ENCODE measurements at places on chromosomes 11 and 22. TPM values are rescaled to one million over a fixed set of nuclear protein-coding genes. Genes with fewer than 3 reads are reported as not detected.

TSGA10IP gene
- not detected for polyA plus RNA-seq

SIK3 gene
- polyA plus RNA-seq: 16.7 TPM

PDE3B gene
- polyA plus RNA-seq: 10.9 TPM

ACR gene
- polyA plus RNA-seq: not detected

GRCh38 chr11:1844221-1845094 lies 5.7 kb downstream of the TNNI2 start:
- H3K27me3 ChIP-seq: no peaks in the 10 kb centered on the region
- no peak overlapping the region for H3K4me3 ChIP-seq
- peak overlapping the region; percentile 76 for H3K27ac ChIP-seq
- DNase-seq: peak; percentile 57
- H3K36me3 ChIP-seq: no peaks in the 10 kb centered on the region

- peaks cover 8% of the 10 kb centered on the region for H3K4me1 ChIP-seq
- H3K27ac ChIP-seq: no peak overlapping the region
- H3K27me3 ChIP-seq: no peaks in the 10 kb centered on the region
These were observed 2.2 kb upstream of the NUP160 start for GRCh38 chr11:47850337-47850736.

GRCh38 chr22:50315289-50316113 lies 8.1 kb upstream of the PLXNB2 start:
- no peaks in the 10 kb centered on the region for H3K27me3 ChIP-seq
- no peaks in the 10 kb centered on the region for H3K36me3 ChIP-seq
- no peak for DNase-seq
- H3K4me1 ChIP-seq: no peaks in the 10 kb centered on the region

DNA sequence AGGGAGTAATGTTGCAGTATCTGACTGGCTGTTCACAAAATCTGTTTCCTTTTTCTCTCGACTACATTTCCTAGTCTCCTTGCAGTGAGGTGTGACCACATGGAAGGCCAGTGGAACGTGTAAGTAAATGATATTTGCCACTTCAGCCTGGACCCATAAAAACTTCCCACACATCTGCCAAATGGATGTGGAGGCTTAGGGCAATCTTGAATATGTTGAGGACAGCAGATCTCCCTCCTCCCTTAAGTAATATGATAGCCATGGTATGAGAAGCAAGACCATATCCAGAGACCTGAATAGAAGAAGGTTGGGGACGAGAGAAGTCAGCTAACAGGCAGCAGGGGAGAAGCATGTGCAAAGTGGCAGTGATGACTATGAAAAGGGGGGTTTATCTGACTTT lies 33.0 kb upstream of the C11orf87 start:
- no peaks in the 10 kb centered on the region for H3K27me3 ChIP-seq
- H3K4me1 ChIP-seq: no peaks in the 10 kb centered on the region
- no peak overlapping the region for H3K27ac ChIP-seq
- no peak for DNase-seq

DNA sequence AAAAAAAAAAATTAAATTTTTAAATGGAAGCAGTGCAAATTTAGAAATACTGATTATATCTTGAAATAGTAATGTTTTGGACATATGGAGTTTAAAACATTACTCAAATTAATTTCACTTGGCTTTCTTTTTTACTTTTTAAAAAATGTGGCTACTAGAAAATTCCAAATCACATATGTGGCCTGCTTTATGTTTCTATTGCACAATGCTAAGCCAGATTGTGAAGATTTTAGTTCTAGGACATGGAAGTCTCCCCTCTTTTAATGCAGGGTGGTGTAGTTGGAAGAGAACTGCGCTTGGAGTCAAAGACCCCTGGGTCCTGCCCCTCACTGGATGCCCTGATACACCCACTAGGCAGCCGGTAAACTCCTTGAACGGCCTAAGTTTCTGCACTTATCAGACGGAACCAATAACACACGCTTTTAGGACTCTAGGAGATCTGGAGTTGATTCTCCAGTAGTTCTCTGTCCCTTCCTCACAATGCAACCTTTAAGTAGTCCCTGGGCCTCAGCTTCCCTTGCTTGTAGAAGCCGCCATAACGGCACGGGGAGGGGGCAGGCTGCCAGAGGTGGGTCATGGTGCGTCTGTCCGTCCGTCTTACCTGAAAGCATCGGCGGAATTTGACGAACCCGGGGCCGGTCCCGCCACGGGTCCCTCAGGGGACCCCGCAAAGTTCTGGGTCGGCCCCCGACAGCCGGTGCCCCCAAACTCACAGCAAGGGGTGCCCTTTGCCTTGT lies 505 bp downstream of the FAM227A start:
- H3K36me3 ChIP-seq: no peaks in the 10 kb centered on the region
- peaks cover 8% of the 10 kb centered on the region for H3K4me1 ChIP-seq
- peak; percentile 23 for DNase-seq
- H3K4me3 ChIP-seq: peak overlapping the region; percentile 82
- H3K27me3 ChIP-seq: no peaks in the 10 kb centered on the region

DNA sequence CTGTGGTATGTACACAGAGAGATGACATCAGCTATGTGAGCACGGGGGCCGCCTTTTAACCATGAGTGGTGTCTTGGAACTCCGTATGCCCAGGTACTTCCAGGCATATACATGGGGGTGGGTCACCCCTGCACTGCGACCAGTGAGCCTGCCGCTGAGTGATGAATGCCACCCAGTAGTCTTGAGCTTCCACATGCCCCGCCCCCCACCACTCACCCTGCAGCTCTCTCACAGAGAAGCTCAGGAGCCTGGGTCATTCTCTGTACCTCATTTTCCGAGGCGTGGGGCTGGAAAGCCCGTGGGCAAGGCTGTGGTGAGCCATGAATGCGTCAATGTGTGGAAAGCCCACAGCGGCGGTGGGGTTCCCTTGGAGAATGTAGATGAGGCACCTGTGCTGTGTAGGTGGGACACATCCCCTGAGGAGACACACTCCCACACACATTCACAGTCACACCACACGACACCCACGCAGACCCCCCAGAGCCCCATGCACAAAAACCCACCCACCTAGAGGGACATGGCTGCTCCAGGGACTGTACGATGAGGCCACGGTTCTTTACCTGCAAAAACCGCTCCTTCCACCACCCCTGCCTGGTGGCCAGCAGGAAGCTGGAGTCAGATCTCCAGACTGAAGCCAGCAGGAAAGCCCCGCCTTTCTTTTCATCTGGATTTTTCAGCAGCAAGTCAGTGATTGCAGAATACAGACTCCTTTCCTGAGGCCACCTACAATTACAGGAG lies 67.6 kb downstream of the PIWIL3 start:
- H3K4me3 ChIP-seq: no peak overlapping the region
- H3K27ac ChIP-seq: no peak overlapping the region
- H3K36me3 ChIP-seq: no peaks in the 10 kb centered on the region
- DNase-seq: no peak

DNA sequence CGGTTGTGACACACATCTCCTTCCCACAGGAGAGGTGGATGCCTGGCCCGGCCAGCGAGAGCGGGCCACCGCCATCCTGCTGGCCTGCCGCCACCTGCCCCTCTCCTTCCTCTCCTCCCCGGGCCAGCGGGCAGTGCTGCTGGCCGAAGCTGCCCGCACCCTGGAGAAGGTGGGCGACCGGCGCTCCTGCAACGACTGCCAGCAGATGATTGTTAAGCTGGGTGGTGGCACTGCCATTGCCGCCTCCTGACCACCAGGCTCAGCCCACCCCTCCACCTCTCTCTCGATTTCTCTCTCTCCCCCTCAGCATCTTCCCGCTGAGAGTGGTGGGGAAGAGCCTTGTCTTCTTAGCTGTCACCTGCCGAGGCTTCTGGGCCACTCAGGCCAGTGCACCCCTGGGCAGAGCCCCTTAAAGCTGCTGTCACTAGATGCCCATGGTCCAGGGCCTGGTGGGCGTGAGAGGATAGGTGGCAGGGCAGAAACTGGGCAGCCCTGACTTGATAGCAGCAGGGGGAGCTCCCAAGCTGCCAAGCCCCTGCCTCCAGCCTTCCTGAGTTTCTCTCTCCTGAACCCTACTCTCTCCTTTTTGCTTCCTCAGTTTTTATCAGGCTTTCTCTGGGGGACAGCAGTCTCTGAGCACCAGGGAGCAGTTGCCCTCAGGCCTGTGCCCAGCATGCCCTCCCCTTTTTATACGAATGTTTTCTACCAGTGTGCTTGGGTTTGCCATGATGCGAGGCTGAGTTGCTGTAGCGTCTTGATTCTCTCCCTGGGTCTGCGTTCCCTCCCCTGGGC lies 9.3 kb downstream of the SHISA8 start:
- H3K36me3 ChIP-seq: no peaks in the 10 kb centered on the region
- no peak overlapping the region for H3K4me3 ChIP-seq
- H3K4me1 ChIP-seq: peaks cover 7% of the 10 kb centered on the region
- peaks cover 16% of the 10 kb centered on the region for H3K27me3 ChIP-seq
- H3K27ac ChIP-seq: no peak overlapping the region

DNA sequence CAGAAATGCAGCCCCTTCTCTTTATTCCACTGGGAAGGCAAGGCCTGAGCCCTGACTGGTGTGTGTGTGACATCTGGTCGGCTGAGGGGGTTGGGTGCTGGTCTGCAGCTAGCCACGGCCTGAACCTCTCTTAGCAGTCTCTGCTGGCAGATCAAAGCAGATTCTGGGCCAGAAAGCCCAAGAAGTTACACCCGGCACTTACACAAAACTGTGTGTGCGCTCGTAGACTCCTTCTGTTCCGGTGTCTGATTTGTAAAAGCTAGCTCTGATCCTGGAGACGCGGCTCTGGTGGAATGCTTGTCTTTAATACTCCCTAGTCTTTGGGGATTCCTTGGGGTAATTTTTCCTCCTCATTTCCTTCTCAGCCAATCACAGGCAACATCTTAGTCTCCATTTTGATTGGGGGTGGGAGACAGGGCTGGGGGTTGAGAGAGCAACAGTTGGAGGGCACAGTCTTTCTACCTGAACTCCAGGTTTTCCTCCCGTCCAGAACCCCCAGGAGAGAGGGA lies 5.5 kb downstream of the PKNOX2 start:
- H3K4me1 ChIP-seq: peaks cover 49% of the 10 kb centered on the region
- DNase-seq: no peak
- peaks cover 29% of the 10 kb centered on the region for H3K27me3 ChIP-seq
- H3K27ac ChIP-seq: peak overlapping the region; percentile 65
- H3K36me3 ChIP-seq: no peaks in the 10 kb centered on the region

DNA sequence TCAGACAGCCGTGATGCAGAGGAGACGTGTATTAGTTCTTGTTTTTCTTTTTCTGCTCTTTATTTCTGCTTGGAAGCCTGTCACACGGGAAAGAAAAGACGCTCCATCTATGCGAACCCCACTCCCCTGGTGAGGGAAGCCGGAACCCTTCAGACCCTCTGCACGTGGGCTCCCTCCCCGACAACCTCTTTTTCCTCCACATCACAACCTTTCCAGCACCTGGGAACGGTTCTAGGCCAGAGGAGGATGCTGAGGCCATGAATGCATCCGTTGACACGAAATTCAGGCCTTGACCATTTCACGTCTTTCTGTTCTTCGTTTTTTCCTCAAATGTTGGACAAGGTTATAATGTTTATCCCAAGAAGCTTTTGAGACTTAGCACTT lies 85.3 kb upstream of the WNT7B start:
- no peaks in the 10 kb centered on the region for H3K4me1 ChIP-seq
- no peak for DNase-seq
- no peak overlapping the region for H3K4me3 ChIP-seq
- no peaks in the 10 kb centered on the region for H3K36me3 ChIP-seq
- no peak overlapping the region for H3K27ac ChIP-seq

DNA sequence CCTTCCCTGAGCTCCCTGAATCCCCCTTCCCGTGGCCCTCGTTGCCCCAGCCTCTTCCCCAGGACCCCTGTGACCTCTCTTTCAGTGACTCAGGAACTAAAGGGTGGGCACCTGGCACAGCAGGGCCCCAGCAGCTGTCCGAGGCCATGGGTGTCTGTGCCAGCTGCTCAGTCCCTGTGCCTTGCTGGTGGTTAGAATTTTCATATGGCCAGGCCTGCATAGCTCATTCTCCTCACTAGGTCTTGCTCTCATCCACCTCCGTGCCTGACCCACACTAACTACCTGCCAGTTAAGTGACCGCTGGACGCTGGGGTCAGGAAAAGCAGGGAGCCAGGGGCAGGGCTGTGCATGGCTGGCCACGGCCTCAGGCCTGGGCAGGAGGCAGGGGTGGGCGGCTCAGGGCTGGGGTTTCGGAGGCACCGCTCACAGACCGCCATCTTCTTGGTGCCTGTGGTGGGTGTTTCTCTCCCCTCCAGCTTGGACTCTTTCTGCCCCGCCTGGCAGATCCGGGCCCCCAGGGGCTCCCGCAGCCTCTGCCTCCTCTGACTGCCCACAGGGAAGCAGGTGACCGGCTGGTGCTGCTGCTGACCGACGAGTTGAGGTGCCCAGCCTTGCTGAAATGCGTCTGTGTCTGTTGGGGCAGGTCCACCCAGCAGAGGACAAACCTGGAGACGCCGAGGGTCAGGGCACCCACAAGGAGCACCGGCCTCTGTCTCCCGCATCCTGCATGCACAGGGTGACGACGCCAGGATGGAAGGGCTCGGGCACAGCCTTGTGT lies 20.3 kb downstream of the MRGPRD start:
- no peak overlapping the region for H3K4me3 ChIP-seq
- H3K4me1 ChIP-seq: no peaks in the 10 kb centered on the region
- no peaks in the 10 kb centered on the region for H3K36me3 ChIP-seq
- DNase-seq: no peak

GRCh38 chr11:74675761-74676160 lies 55.5 kb downstream of the CHRDL2 start:
- no peaks in the 10 kb centered on the region for H3K27me3 ChIP-seq
- no peak overlapping the region for H3K4me3 ChIP-seq
- DNase-seq: no peak
- H3K36me3 ChIP-seq: no peaks in the 10 kb centered on the region
- no peak overlapping the region for H3K27ac ChIP-seq

DNA sequence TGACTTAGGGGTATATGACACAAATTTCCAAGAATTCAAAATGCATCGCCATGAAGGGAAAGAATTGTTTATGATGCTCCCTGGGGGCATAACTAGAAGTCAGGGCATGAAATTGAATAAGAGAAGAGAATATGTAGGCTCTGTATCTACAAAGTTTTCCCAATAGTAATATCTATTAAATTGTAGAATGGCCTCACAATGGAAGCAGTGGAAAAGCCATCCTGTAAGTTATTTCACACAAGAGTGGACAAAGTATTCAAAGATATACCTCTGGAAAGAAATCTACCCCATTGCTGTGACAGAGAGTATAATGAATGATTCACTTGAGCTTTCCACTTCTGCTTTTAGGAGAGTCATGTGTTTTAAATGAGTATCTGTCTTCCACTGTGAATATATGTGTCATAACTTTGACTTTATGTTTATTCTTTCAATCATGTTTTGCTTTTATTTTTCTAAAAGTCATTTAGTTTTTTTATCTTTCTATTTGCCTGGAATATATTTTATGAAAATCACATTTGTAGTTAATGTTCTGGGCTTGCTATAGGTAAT lies 65.7 kb upstream of the DDI1 start:
- H3K36me3 ChIP-seq: no peaks in the 10 kb centered on the region
- no peak overlapping the region for H3K27ac ChIP-seq
- no peak for DNase-seq
- no peaks in the 10 kb centered on the region for H3K4me1 ChIP-seq
- H3K4me3 ChIP-seq: no peak overlapping the region
